ENCODE measurements at places on chromosomes 1 and 21.

DNA sequence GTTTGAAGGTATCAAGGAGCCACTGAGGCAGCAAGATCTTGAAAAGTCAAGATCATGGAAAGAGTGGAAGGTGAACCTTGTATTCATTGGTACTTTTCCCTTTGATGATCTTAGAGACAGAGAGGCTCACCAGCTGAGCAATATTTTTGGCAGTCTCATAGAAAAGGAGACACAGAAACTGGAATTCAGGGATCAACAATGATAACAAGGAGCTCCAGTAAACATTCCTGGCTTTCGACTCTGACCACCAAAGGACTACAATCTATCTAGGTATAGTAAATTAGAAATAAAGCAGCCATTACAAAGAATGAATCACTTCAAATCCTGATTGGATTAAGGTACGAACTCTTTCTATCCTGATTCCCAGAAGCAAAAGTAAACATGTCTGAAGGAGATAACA, 615.4 kb downstream of the KIF26B start:
- no peak for DNase-seq

GRCh38 chr1:16354619-16355018, 2.3 kb upstream of the FBXO42 start:
- DNase-seq = no peak

- no peak for DNase-seq
Measured at GRCh38 chr1:3996846-3997705, 97.0 kb upstream of the C1orf174 start.

GRCh38 chr1:89277725-89278124, 5.1 kb upstream of the GBP5 start:
- no peak for DNase-seq

DNA sequence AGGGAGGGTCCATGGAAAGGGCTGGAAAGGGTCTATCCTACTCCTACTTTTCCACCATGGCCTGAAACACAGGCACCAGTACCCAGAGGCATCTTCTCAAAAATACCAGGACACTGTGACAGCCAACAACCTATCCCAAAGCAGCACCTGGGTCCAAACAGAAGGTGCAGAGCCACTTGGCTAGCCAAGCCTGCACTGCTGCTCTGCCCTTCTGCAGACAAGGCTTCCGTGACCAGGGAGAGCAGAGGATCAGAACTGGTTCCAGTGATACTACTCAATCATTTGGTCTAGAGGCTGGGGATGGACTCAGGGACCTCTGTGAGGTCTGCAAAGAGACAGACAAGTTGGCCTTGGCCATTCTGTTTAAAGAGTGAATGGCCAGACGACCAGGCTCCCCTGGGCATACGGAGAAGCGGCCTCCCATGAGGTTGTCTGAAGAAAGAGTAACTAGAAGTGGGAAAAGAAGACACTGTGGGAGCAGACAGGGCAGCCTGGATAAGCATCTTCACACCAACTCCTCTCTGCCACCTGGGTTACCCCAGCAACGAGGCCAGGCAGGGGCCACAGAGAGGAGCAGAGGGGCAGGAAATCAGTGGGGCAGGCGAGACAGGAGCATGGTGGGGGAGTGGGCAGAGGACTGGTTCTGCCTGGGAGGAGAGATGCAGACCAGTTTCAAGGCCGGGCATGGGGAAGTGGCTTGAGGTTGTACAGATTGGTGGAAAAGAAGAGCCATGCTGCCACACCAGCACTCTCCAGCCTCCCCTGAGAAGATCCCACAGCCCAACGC, 5.7 kb downstream of the KCNN3 start:
- no peak for DNase-seq

Measured in HFF-Myc (cell line).